T-cell (primary cell): ENCODE measurements at places on chromosomes 7 and 10. TPM values are rescaled to one million over a fixed set of nuclear protein-coding genes. Genes with fewer than 3 reads are reported as not detected.

- peak; percentile 12 for DNase-seq
Measured at GRCh38 chr10:11113156-11113555, 95.5 kb downstream of the CELF2 start.

GRCh38 chr10:125775491-125776106, at the start of gene MMP21:
Gene MMP21, minus strand, starts transcription at chr10:125775821. Its CDS starts 0 bp downstream, at chr10:125775821.
- DNase-seq, result no peak

Gene MYL10
- total RNA-seq, result not detected

- no peak for DNase-seq
Measured at GRCh38 chr10:20088061-20088701, 271.9 kb downstream of the PLXDC2 start.

- no peak for DNase-seq
Measured at GRCh38 chr10:60340973-60341372, 48.7 kb downstream of the ANK3 start.

- no peak for DNase-seq
Measured at GRCh38 chr10:69504576-69505250, 53.4 kb downstream of the TSPAN15 start.

Gene SFTPD
- 0.85 TPM for total RNA-seq

- no peak for DNase-seq
Measured at GRCh38 chr7:79401254-79401653, 52.2 kb downstream of the MAGI2 start.

GRCh38 chr10:46097576-46098317, 51.7 kb upstream of the MSMB start:
- no peak for DNase-seq

Gene TRPV6
- not detected for total RNA-seq

GRCh38 chr10:99537989-99538917, 5.5 kb downstream of the NKX2-3 start:
- DNase-seq, result no peak

Gene KCP
- 0.92 TPM for total RNA-seq
